NCI-H1092 treated with DMSO at 0.1 percent for 48 hours (cell line): ENCODE measurements at places on chromosomes 12 and 14.

- peak; percentile 75 for DNase-seq
Observed at GRCh38 chr12:2834581-2835491, at the start of gene NRIP2. Gene NRIP2, minus strand, starts transcription at chr12:2835035. Its CDS starts 52 bp downstream, at chr12:2834983.

DNA sequence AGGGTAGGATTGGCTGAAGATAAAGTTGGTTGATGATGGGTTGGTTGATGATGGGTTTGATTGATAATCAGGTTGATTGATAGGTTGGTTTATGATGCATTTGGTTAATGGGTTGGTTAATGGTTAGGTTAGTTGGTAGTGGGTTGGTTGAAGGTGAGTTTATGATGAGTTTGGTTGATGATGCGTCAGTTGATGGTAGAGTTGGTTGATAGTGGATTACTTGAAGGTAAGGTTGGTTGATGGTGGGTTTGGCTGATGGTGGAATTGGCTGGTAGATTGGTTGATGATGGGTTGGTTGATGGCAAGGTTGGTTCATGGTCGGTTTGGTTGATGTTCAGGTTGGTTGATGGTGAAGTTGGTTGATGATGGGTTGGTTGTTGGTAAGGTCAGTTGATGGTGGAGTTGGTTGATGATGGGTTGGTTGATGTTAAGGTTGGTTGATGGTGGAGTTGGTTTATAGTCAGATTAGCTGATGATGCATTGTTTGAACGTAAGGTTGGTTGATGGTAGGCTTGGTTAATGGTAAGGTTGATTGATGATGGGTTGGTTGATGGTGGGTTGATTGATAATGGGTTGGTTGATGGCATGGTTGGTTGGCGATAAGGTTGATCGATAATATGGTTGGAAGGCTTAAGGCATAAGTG is 146.4 kb downstream of the ADGRD1 start:
- no peak for DNase-seq

DNA sequence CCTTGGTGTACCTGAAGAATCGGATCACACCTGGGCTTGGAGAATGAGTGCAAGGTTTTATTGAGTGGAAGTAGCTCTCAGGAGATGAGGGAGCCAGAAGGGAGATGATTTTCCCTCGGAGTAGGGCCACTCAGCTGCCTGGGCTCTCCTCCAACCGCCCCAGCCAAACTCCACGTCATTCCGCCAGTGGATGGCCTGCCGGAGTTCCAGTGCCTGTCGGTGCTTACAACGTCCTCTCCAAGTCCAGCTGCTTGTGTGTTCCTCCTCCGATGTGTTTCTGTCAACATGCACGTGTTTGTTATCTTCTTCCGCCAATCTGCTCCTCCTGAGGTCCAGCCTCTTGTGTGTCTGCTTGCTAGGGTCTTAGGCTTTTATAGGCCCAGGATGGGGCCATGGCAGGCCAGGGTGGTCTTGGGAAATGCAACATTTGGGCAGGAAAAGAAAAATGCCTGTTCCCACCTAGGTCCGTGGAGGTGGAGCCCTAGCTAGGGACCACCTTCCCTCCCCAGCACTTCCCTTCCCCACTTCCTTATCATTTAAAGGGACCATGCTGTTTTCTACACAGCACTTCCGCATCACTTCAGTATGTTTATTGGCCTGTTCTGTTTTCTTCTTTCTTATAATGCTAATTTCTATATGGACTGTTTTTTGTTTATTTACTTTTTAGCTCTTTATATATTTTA is 343.2 kb downstream of the PDZRN4 start:
- no peak for DNase-seq

DNA sequence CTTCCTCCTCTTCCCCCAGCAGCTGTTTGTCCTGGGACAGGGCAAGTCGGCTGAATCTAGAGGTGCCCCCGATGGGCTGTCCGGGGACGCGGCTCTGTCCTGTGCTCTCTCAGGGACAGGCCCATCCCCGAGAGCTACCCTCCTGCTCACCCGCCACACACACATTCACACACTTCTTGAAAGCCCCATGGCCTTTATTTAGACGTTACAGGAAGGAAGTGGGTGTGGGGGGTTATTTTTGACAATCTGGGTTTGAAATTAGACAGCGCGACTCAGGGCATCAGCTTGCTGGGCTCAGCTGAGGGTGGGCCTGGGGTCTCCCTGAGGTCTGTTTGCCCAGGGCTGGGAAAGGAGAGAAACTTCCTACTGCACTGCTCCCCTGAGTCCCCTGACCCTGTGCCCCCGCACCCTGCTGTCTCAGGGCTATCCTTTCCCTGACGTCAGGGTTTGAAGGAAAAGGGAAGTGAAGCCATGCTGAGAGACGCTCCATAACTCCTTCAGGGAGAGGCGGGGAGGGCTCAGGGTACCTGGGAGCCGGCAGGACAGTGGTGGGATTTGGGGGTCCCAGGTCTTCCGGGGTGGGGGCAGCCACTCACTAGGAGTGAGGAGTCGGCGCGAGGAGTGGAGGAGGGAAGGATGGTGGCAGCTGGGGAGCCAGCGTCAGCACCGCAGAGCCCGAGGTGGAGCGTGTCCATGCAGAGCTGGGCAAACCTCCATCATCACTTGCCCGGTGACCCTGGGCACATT is 8.1 kb downstream of the PTPN6 start:
- DNase-seq, result no peak

- no peak for DNase-seq
Observed at GRCh38 chr12:68772714-68773113, 26.7 kb downstream of the SLC35E3 start.

DNA sequence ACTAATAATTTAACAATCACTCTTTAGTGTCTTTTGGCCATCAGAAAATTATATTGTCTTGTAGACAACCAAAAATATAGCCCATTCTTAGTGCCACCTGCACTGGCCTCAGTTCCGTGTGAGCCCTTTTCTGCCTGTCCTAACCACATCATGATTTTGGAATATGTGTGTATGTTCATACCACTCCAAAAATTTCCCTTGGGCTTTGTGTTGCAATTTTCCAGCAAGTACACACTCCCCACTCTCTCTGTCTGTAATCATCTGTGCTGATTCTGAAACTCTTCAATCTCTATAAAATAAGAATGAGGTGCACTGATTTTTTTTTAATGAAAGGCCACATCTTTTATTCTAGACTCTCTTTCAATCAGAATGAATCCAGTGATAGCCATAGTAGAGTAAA is 196.0 kb downstream of the PIK3C2G start:
- DNase-seq, result no peak

- no peak for DNase-seq
Observed at GRCh38 chr14:69675877-69676416, 64.6 kb downstream of the SUSD6 start.

GRCh38 chr12:88723219-88723618 is 142.9 kb upstream of the KITLG start:
- DNase-seq, result no peak

DNA sequence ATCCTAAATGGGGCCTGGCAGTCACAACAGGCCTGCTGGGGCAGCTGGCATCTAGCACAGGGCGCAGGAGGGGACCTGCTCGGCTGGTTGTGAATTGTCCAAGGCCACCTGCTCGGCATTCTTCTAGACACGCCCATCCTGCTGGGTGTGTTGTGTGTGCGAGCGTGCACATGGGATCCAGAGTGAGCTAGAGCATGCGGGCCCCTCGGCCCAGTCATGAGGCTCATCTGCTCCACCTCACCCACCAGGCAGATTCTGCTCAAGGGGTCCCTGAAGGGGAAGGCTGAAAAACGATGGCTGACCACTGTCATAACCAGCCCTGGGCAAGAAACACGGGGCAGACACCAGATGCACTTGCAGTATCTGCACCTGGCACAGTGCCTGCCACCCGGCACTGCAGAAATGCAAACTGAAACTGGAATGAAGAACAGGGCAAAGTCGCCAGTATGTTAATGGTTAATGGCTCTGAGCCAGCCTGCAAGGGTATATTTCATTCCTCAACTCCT is 31.8 kb downstream of the MAX start:
- peak; percentile 17 for DNase-seq

DNA sequence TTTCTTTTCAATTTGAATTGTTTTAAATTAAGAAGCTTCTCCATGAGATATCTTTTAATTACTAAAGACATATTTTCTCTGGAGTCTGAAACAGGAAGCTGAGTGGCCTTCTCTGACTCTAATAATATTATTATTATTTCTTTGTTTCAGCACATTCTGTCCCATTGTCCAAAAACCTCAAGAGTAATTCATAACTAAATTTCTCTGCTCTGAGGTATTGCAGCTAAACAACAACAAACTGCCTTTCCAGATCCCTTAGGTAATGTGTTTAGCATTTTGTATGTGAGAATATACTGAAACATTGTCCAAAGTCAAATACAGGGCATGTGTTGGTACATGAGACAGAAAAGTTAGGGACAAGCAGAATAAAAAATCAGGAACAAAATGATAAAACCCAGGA is 199.0 kb upstream of the FAR2 start:
- DNase-seq, result no peak

DNA sequence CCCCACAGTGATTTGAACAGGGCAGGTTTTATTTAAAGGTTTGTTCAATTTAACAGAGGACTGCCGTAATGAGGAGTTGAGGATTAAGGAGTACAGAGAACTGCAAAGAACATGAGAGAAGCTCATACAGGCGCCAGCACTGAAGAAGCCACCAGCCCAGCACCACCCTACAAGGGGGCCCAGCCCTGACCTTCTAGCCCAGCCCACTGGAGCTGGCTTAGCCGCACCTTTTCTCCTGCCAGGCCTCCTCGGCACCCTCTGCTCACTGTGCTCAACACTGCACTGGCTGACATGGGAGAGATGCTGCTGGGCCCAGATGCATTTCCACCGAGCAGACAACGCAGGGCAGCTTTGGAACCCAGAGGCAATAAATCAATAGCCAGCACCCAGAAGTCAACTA is 36.5 kb upstream of the SFSWAP start:
- DNase-seq, result no peak

DNA sequence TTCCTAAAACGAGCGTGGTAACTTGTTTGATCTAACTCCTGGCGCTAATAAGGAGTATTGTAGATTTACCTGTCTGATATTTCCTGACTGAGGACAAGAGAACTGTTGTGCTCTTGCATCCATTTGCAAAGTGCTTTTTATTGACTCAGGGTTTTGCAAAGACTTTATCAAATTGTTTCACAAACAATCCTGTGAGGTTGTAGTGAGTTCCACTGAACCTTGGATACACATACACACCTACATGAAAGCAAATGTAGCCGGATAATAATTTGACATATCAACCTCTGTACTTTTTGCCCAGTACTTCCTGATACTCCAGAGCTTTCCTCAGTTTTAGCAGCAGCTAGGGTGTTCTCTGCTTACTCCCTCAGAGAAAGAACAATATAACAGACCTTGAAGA is 6.7 kb upstream of the PTGER2 start:
- DNase-seq, result no peak

DNA sequence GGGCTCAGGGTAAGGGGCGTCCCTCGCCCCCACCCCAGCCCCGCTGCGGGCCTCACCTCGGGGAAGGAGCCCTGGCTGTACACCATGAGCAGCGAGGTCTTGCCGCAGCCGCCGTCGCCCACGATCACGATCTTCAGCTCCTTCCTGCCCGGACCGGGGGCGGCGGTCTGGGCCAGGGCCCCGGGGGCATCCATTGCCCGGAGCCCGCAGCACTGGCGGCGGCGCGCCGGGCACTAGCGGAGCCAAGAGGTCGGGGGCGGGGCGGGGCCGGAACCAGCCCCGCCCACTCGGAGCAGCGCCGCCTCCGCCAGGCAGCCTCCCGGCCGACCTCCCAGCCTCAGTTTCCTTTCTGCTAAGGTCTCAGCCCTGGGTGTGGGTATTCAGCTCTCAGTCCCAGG is at the start of gene RHOF:
TSS of gene RHOF (minus strand) at position 249 of the 398 bp plus-strand sequence. CDS start at position 194, 55 bp downstream.
- DNase-seq, result no peak

- DNase-seq, result no peak
Observed at GRCh38 chr14:91402771-91403600, 14.6 kb downstream of the CCDC88C start.

GRCh38 chr12:59036973-59037762 is 116.9 kb upstream of the LRIG3 start:
- DNase-seq, result no peak

- DNase-seq, result no peak
Observed at GRCh38 chr12:87679251-87679650, 349.9 kb downstream of the C12orf50 start.

DNA sequence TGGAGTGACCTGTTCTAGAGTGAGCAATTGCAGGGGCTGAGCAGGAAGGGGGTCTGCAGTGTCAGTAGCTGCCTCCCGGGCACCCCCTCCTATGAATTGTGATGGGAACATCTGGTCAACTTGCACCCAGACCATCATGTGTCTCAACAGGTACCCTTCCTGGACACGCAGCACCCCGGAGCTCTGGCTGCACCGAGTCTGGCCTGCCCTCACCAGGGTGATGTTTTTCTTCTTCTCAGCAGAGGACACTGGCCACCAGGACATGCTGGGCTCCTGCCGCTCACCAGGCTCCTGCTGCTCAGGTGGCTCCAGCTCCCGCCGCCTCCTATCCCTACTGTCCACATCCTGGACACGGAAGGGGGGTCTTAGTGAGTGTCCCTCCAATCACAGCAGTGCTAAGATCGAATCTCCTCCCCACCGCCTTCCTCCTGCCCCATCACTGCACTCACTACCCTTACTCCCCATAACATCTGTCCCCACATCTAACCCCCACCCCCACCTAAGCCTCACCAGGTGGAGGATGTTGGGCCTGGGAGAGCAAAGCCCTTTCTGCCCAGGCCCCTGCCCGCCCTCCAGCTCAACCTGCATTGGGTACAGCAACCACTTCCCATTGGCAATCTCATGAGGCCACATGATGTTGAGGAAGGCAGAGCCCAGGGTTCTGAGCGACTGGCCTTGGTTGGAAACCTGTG is 14.9 kb downstream of the ITGA7 start:
- no peak for DNase-seq

DNA sequence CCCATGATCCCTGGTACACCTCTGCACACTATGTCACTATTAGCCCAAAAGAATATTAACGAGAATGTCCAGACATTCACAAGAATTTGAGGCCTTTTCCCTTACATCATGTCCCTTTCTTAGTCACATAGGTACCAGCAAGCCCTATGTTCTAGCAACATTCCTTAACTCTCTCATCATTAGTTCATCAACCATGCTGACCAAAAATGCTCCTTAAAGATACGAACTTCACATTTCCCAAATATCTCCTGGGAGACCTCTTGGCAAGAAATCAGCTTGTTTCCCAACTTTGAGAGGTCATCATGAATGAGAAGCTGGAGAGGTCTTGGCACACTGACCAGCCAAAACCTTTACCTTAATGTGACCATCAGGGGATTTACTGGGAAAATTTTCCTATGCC is 4.6 kb downstream of the SALL2 start:
- DNase-seq, result no peak
